Thoracic aorta (tissue), 2 donors: ENCODE measurements at places on chromosomes 4 and X.

GRCh38 chr4:20030108-20030507 is 221.6 kb upstream of the SLIT2 start:
- DNase-seq, result no peak

GRCh38 chr4:83605744-83606172 is 69.8 kb downstream of the GPAT3 start:
- no peak for DNase-seq

DNA sequence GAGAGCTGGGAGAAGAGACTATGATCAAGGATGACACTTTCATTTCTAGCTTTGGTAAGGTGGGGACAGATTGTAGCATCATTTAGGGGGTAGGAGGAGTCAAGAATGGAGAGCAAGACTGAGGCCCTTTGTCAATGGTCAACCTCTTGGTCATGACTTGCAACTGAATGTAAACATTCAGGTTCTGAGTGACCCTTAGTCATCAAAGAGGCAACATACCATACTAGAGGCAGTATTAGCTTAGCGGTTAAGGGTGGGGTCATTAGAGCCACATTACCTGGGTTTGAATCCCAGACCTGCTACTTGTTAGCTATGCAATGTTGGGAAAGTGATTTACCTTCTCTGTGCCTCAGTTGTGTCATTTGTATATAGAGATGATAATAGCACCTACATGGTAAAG is 76.5 kb downstream of the MED28 start:
- DNase-seq, result no peak

DNA sequence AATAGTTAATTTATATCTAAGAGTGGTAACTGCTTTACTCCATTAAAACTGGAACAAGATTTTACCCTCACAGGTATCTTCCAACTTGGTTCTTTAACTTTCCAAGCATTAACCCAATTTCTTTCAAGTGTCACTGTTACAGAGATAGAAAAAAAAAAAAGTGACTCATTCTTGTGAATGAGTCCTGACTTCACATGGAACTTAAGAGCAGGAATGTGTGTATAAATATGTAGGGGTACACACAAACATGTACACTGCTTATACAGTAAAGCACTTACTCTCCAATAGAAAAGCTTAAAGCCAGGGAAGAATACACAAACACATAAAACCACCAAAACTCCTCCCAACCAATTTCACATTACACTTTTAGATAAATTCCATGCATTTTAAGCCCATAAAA is 38.8 kb downstream of the TAPT1 start:
- no peak for DNase-seq

DNA sequence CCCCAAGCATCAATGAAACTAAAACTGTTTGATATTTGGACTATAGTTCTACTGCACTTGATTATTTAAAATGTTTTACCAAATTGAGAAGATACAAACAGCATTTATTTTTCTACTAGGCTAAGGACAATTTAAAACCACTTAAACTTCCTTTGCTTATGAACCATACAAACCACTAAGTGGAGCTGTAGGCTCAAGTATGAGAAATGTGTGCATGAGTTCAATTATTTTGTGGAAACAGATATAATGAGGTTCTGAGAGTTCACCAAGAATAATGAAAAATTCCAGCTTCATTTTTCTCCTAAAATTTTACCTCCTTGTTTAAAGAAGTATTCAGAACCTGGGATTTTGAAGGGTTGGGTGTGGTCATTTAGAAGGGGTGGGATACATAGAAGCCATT is 63.1 kb downstream of the SERPINA7 start:
- DNase-seq, result no peak

DNA sequence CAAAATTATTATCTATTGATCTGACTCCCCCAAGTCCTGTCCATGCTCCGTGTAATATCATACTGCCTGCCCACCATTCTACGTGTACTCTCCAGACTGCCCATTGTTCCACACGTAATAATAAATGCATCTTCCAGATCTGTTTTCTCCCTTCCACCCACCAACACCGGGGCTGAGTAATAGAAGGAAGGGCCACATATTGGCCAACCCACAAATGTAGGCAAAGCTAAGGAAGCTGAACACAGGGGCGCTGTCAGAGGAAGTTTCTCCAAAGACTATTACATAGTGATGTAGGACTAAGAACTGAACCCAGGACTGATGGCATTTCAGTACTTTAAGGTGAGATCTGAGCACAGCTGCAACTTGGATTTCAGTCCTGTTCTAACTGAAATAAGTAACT is 135.8 kb upstream of the GUCY1A1 start:
- DNase-seq, result no peak

DNA sequence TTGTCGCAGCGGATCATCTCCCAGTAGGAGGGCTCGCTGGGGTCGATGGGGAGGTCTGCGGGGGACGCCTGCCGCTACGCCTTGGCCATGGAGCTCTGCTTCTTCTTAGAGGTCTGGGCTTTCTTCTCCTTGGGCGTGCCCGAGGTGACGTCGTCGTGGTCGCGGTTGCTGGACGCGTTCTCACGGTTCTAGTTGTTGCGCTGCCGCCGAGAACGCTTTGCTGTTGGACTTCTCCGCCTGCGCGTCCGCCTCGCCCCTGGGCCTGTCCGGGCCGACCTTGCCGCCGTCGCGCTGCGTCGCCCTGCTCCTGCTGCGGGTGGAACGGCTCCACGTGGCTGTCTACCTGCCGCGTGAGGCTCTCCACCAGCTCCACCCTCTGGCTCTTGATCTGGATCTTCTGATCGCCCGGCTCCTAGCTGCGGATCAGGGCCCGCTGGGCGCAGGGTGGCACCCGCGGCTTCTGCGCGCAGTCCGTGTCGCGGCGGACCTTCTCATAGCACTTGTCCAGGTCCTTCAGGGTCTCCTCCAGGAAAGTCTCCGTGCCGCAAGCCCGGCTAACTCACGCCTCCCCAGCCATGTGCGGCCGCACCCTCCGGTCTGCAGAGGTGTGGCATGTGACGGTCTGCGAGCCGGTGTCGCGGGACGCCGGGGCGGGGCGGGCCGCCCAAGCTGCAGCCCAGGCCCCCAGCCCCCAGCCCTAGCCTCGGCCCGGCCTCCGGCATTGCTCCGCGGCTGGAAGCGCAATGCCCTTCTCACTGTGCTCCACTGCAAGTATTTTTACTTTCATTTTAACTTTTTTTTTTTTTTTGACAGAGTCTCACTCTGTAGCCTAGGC is 40.5 kb upstream of the OGT start:
- DNase-seq, result no peak
